ENCODE measurements at places on chromosomes 13 and 19.

GRCh38 chr13:100115693-100116254 lies 26.9 kb downstream of the PCCA start:
- no peak for DNase-seq

DNA sequence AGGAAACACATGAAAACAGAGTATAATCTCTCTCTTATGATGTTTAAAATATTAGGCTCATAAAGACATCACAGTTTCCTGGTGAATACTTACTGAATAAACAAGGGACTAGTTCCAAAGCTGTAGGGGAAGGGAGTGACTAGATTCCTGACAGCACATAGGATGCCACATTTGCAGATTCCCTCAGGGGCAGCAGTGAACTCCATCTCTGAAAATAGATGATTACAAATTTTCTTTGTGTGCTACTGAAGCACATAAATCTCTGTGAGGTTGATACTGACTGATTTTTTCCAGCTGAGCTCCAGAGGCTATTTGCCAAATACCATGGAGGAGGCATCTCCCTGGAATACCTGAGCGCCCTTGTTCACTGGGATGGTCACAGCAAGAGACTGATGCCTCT lies 77.3 kb downstream of the FGF9 start:
- DNase-seq, result no peak

DNA sequence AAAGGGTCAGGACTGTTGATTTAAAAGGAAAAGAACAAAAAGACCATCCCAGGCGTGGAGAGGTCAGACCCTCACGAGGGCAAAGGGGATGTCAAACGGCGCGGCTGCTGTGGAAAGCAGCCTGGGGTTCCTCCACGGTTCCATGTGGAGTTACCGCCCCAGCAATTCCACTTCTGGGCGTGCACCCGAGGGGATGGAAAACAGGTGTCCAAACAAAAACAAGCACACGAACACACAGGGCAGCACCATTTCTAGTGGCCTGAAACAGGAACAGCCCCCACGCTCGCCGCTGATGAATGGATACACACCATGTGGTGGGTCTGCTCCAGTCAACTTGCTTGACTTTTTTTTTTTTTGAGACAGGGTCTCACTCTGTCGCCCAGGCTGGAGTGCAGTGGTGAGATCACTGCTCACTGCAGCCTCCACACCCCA lies 11.2 kb downstream of the AP3D1 start:
- DNase-seq, result no peak

DNA sequence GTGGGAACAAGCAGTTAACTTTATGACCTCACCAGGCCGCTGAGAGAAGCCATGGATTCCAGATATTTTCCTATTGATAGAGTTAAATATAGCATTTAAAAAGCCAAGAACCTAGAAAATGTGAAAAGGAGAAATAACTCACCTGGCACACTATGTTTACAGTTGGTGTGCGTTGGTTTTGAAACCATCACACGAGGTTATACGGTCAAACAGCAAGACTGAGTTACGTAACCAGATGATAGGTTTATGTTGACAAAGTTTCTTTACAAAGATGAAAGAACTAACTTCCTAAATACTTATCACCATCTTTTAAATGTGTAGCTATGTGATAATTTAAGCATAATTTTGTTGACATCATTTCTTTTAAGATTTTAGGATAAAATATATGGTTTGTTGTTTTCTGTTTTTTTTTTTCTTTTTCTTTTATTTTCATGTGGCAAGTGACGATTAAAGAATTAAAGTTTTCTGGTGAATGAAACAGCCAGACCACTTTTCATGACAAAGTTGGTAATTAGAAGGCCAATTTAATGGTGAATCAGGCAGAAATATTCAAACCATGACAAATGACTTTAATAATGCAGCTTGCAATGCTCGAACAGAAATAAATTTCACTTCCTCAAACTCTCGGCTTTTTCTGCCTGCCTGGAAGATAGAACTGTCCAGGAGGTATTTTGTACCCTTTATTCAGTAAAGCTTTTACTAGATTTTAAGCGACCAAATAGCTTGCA lies 339.1 kb upstream of the OBI1 start:
- no peak for DNase-seq

- DNase-seq, result no peak
Measured at GRCh38 chr19:16161840-16162239, 11.5 kb downstream of the CIB3 start.

- DNase-seq, result peak; percentile 85
Measured at GRCh38 chr19:55113570-55114039, 3.8 kb downstream of the PPP1R12C start.

DNA sequence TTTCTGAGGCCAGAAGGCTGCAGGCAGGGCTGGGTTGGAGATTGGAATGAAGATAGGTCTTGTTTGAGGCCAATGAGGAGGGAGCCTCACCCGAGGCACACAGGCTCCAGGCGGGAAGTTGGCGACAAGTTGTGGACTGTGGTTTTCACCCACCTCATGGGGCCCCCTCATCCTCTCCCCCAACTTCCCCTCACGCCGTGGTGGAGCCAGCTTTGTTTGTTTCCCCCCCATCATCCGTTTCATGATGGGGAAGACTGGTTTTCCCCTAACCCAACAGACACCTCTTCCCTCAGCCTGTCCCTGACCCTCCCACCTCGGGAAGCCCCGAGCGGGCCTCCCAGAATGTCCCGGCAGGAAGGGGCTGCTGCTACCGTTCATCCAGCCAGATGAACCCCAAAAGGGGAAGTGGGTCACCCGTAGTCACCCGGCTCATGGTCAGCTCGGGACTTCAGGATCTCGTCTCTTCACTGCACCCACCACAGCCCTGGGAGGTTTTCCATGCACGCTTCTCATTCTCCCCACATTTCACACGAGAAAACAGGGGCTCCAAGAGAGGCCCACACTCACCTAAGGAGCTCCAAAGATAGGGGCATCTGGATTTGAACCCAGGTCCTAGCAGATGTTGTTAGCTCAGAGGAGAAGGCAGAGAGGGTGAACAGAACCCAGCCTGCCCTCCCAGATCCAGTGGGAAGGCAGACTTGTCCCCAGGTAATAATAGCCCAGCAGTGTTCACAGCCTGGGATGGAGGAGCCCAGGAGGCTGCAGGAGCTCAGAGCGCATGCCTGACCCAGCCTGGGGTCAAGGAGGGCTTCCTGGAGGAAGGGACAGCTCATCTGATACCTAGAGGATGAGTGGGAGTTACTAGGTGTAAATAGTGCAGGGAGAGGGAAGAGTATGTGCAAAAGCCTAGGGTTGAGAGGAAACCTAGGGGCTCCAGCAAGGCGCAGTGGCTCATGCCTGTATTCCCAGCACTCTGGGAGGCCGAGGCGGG lies 23.5 kb downstream of the CEACAM16 start:
- peak; percentile 38 for DNase-seq

DNA sequence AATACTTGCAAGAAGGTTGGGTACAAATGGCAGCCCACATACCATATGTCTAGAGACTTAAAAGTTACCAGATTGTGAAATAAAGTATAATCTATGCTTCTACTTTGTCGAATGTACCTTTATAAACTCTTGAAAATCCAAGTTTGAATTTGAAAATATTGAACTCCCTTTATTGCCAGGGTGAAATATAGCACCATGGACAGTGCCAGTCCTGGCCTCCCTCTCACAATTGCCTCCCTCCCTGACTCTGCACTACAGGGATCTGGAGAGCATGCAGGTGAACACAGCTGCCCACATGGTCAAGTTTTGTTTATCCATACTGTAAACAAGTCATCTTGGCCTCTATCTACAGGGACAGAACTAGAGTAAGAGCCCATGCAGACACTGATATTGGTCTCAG lies 394.1 kb upstream of the SLITRK6 start:
- no peak for DNase-seq

DNA sequence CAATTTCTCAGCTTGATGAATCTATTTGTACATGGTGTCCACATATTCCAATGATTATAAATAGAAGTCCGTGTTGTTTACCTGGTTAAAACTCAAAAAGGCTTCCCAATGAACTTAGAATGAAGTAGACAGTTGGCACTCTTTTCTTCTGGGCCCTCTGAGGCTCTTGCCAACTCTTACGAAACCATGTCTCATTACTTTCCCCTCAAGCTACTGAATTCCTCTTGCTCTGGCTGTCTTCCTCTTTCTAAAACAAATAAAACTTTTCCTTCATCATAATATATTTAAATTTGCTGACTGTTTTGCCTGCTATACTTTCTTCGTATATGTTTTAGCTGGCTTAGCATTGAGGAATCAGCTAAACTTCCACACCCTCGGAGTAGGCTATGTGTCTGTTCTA lies 139.7 kb downstream of the SLITRK6 start:
- DNase-seq, result no peak

- DNase-seq, result no peak
Measured at GRCh38 chr19:33669376-33669775, 47.6 kb downstream of the CHST8 start.

DNA sequence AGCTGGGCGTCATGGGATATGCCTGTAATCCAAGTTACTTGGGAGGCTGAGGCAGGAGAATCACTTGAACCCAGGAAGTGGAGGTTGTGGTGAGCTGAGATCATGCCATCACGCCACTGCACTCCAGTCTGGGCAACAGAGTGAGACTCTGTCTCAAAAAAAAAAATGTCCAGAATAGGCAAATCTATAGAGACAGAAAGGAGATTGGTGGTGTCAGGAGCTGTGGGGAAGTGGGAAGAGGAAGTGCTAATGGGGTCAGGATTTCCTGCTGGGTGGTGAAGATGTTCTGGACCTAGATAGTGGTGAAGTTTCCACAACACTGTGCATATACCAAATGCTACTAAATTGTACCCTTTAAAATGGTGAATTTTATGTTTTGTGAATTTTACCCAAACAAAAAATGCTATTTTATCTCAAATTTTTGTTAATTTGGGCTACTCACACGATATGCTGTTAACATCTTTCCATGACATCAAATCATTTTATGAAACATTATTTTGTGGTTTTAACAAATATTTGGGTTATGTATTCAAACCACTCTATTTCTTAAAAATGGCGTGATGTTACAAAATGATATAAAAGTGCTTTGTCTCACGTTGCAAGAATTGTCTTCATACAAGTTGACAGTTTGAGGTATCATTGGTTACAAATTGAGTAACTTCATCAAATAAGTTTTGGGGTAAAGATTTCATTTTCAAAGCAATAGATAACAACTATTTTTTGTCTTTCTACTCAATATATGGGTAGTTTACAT lies 7.4 kb upstream of the CYP4F3 start:
- no peak for DNase-seq

GRCh38 chr19:41376241-41376997 lies at the start of gene TMEM91:
Gene TMEM91, plus strand, starts transcription at chr19:41376533. Its CDS starts 1,777 bp downstream, at chr19:41378310.
- no peak for DNase-seq

DNA sequence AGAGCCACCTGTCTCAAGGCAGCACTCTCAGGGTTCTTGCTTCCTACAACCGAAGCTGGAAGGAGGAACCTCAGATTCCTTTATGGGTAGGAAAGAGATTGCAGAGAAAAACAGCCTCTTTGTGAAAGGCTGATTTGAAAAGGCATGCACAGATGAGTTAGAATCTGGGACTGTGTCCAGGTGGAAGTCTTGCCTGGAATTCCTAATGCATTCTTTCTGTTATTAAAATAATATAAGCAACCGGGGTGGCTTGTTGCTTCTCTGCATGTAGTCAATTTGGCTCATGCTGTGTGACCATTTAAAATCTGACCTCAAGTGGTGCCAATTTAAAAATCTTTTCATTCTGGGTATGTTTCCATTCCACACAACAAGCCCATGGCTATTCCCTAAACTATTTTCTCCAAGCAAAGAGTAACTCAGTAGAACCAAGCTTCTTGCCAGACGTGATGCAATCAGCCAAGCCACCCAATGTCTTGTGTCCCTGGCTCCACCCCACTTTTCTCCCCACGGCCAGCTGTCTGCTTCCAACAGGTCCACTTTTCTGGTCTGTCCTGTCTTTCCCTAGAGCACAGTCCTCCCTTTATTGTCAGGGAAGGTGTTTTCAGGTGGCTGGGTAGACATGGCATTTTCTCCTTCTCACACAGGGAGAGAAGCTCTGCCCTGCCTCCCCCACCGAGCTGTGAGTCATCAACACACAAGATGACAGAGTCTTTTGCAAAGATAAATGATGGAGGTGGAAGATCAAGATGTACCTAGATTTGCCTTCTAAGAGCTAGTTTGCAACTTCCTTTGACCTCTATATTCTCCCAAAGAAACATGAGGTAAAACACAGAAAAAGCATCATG lies 394.3 kb downstream of the FOXO1 start:
- no peak for DNase-seq

- no peak for DNase-seq
Measured at GRCh38 chr19:30857966-30858490, 485.8 kb downstream of the ZNF536 start.

GRCh38 chr13:30408319-30409101 lies 13.8 kb upstream of the UBE2L5 start:
- DNase-seq, result peak; percentile 89

DNA sequence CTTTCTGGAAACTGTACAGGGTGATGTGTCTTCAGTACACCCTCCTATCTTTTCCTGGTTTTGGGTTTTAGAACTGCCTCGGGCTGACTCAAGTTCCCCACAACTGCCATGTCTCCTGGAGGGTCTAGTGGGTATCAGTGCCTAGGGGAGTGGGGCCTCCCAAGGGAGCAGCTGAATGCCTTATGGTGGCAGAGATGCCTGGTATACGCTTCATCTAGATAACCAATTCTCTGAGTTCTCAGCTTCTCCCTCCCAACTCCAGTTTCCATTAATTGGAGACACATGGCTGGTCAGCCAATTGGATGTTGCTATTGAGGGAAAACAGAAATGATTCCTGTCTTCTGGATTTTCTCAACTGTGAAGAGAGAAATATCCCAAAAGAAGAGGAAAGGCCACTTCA lies 12.8 kb downstream of the ZNF439 start:
- no peak for DNase-seq

- no peak for DNase-seq
Measured at GRCh38 chr13:26600343-26600742, 42.9 kb downstream of the WASF3 start.

DNA sequence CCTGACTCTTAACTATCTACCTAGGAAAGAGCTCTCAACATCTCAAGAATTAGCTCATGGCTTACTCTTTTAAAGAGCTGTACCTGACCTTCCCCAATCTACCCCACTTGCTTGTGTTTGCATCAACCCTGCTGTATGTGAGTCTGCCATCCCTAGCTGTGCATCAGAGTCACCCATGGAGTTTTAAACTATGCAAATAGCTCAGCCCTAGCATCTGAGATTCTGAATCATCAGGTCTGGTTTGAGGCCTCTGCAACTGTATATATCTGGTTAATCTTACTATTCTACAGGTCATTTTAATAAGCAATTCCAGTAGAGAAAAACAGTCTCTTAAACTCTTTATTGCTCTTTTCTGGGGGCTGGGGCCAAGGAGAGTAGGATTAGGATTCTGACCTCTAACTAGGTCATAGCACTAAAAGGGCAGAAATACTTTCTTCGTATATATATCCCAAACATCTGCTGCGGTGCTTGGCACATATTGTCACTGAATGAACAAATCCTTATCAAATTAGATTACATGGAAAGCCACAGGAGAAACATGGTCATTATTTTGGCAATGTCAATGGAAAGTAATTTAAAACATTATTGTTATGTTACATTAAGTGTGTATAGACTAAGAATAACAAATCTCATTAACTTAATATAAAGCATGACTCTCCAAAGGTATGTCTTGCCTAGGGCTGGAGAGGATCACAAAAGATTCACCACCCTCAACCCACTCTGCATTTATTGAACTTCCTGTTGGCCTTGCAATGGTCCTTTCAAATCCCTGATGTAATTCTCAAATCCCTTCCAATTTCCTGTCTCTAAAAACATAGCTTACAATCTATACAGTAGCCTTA lies 232.2 kb downstream of the DACH1 start:
- DNase-seq, result no peak

GRCh38 chr13:94683409-94683808 lies 28.9 kb downstream of the SOX21 start:
- DNase-seq, result no peak

GRCh38 chr13:50243931-50244330 lies 228.7 kb downstream of the KCNRG start:
- DNase-seq, result no peak
